ENCODE measurements at places on chromosomes 1 and 21. TPM values are rescaled to one million over a fixed set of nuclear protein-coding genes. Genes with fewer than 3 reads are reported as not detected.
A peak's percentile ranks its signal among the peaks of the same experiment; 100 is the strongest.

DNA sequence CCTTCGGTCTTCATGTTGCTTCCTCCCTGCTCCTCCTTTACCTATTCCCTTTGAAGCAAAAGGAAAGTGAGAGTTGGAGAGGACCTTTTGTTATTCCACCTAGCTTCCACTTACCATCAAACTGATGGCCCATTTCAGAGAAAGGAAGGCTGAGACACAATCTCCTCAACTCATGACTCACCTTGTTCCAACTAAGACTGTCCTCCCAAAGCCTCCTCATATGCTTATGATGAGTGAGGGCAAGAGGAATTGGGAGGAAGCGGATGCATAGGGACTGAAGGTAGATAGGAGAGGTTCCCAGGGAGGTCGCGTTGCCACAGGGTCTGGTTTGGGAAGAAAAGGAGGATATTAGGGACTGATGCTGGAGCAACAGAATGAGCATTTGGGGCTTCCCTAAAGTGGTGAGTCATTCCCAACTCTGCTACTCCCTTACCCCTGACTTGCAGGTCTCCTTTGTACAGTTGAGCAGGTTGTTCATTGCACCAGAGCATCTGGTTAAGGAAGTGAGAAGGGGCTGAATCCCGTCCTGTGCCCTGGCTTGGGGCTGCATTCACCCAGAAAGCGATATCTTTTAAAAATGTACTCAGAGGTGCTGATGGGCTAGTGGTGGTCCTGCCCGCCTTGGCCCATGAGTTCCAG, 35.0 kb downstream of the LGR6 start:
- H3K27ac ChIP-seq, result no peak overlapping the region
- no peak for DNase-seq
- peaks cover 18% of the 10 kb centered on the region for H3K4me1 ChIP-seq
- no peaks in the 10 kb centered on the region for H3K36me3 ChIP-seq
- no peak overlapping the region for H3K4me3 ChIP-seq

- H3K4me3 ChIP-seq, result no peak overlapping the region
- peaks cover 32% of the 10 kb centered on the region for H3K27me3 ChIP-seq
- H3K4me1 ChIP-seq, result no peaks in the 10 kb centered on the region
- no peak overlapping the region for H3K27ac ChIP-seq
- no peak for DNase-seq
- no peaks in the 10 kb centered on the region for H3K36me3 ChIP-seq
Observed at GRCh38 chr1:44437107-44437716, 32.2 kb downstream of the RNF220 start.

Gene CD160
- 3.9 TPM for total RNA-seq

DNA sequence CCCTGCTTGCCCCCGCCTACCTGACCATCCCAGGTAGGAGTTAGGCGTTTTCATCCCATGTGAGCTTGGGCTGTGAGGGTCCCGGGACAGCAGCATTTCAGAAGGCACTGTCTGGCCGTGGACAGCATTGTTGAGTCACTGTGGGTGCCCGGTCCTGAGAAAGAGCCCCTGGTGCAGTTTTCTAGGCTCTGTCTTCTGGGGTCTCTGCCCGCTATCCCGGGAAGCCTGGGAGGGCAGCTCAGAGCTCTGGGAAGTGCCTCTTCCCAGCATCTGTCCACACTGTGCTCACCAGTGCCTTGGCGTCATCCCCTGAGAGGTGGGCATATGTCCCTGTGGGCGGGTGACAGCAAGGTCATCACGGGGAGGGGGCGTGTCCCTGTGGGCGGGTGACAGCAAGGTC, 11.4 kb upstream of the ZNF669 start:
- H3K36me3 ChIP-seq, result peaks cover 5% of the 10 kb centered on the region
- H3K4me1 ChIP-seq, result peaks cover 5% of the 10 kb centered on the region
- H3K27ac ChIP-seq, result no peak overlapping the region
- H3K27me3 ChIP-seq, result peaks cover 20% of the 10 kb centered on the region
- no peak for DNase-seq

Gene XCL2
- 17.8 TPM for total RNA-seq

Gene CD1E
- total RNA-seq, result not detected

DNA sequence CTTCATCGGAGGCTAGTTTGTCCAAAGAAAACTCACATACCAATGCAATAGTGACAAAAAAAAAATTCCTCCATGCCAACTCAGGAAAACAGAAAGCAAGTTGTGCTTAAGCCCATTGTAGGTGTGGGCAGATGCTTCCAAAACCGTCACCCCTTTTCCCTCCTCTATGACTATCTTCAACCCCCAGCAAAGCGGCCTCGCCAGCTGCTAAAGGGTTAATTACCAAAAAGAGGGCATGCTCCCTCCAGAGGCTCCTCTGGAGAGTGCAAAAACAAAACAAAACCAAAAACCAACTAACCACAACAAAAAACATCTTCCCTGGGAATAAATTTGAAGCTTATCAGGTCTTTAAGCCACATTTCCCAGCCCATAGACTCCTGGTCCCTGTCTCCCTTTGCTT, 1.2 kb downstream of the LMOD1 start:
- H3K4me1 ChIP-seq, result peaks cover 13% of the 10 kb centered on the region
- H3K36me3 ChIP-seq, result no peaks in the 10 kb centered on the region
- no peak overlapping the region for H3K4me3 ChIP-seq
- no peak for DNase-seq
- H3K27me3 ChIP-seq, result peaks cover 53% of the 10 kb centered on the region

DNA sequence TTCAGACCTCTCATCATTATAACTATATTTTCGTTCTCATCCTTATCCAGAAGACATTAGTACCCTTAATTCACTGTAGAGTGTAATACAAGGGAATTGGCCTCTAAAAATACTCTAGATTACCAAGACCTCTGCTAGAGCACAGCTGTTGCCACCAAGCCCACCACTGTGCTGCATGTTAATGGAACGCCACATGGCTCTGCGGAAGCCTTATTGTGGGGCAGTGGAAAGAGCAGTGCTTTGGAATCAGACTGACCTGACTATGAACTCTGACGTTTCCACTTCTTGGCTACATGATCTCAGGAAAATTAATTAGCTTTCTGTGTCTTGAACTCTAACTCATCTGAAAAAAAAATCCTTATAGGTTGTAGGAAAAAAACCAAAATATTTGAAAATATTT, 222.1 kb downstream of the LMX1A start:
- H3K4me1 ChIP-seq, result no peaks in the 10 kb centered on the region
- H3K27ac ChIP-seq, result no peak overlapping the region
- peaks cover 5% of the 10 kb centered on the region for H3K27me3 ChIP-seq

DNA sequence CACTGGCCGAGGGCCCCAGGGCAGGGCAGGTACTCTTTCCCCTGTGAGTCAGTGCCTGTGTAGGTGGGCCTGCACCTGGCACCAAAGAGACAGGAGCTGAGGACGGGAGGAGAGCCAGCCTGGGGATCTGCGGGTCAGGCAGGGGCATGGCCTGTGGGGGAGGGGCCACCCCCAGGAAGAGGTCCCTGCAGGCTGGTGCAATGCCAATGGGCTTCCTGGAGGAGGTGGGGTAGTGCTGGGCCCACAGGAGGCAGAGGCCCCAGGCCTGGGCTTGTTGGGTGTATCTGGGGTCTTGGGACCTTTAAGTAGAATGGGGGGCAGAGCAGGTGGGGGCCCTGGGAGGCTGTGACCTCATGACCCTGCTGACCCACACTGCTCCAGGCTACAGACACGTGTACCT, 23.2 kb downstream of the PLCH2 start:
- no peak for DNase-seq
- no peak overlapping the region for H3K27ac ChIP-seq
- no peaks in the 10 kb centered on the region for H3K36me3 ChIP-seq
- H3K4me1 ChIP-seq, result peaks cover 25% of the 10 kb centered on the region
- H3K27me3 ChIP-seq, result no peaks in the 10 kb centered on the region

DNA sequence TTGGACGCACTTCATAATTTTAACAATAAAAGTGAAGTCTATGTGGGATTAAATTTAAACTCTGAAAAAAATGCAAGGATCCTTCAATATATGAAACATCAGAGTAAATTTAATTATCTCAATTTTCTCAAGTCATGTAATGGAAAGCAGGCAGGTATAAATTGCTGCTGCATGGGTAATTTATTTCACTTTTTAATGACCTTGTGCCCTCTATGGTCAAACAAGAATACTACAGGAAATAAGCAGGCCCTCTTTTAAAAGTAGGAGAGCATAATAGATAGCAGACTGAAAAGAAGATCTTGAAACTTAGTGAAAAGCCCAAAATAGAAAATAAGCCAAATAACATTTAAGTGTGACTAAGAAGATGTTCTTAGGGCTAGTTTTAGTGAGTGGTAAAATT, 22.9 kb downstream of the BCAS2 start:
- no peak overlapping the region for H3K27ac ChIP-seq
- H3K4me3 ChIP-seq, result no peak overlapping the region
- no peaks in the 10 kb centered on the region for H3K27me3 ChIP-seq
- peaks cover 6% of the 10 kb centered on the region for H3K36me3 ChIP-seq
- no peaks in the 10 kb centered on the region for H3K4me1 ChIP-seq

Gene GJA5
- not detected for total RNA-seq

Gene NCAM2
- not detected for total RNA-seq

Gene CD101
- total RNA-seq, result 1.4 TPM

Gene SLC41A1
- 16.7 TPM for total RNA-seq

- H3K27ac ChIP-seq, result no peak overlapping the region
- H3K4me3 ChIP-seq, result no peak overlapping the region
- H3K36me3 ChIP-seq, result peaks cover 3% of the 10 kb centered on the region
- peaks cover 2% of the 10 kb centered on the region for H3K27me3 ChIP-seq
- no peak for DNase-seq
Observed at GRCh38 chr1:150881331-150882070, 5.1 kb upstream of the ARNT start.

DNA sequence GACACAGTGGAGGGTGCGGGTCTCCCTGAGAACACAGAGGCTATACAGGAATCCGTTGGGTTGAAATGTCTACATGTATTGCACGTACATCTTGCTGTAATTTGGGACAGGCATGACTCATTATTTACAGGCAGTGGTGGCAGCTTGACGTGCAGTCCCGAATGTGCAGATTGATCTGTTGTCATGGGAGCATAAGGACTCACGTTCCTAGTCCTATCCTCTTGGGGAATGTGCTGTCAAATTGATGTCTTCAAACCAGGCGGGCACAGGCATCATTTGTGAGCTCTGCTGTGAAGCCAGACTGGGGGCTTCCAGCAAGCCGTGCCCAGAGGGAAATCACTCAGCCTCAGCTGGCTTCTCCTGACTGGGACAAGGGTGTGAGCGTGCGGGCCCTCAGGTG, 40.5 kb downstream of the S100B start:
- peaks cover 21% of the 10 kb centered on the region for H3K4me1 ChIP-seq
- H3K27me3 ChIP-seq, result no peaks in the 10 kb centered on the region
- no peak overlapping the region for H3K4me3 ChIP-seq
- DNase-seq, result peak; percentile 36
- H3K27ac ChIP-seq, result no peak overlapping the region

Gene RPTN
- not detected for total RNA-seq

DNA sequence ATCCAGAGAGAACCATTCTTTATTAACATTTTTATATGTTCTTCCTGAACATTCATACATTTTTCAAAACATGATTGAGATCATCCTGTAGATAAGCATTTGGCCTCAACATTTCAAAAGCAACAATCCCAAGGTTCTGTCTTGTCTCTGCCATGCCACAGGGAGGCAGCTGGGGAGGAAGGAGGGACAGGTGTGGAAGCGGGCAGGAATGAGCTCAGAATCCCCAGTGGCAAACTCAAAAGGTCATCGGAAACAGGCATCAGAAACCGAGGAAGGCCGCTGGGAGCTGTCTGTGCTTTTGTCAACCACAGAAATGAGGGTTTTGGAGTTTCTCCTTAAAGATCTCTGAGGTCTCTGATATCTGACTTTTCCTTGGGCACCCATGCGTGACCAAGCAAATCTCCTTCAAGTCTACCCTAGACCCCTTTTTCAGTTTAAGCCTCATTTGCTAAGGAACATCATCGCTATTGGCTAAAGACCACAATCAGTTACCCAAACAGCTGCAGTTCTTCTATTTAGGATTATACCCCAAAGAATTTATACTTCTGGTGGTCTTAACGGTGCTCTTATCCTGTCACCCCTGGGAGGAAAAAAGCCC, 34.0 kb downstream of the RASSF5 start:
- no peak overlapping the region for H3K27ac ChIP-seq
- no peaks in the 10 kb centered on the region for H3K36me3 ChIP-seq
- no peaks in the 10 kb centered on the region for H3K27me3 ChIP-seq
- H3K4me1 ChIP-seq, result peaks cover 13% of the 10 kb centered on the region

Gene CRP
- not detected for total RNA-seq

- no peaks in the 10 kb centered on the region for H3K36me3 ChIP-seq
- no peaks in the 10 kb centered on the region for H3K4me1 ChIP-seq
- no peak for DNase-seq
- no peaks in the 10 kb centered on the region for H3K27me3 ChIP-seq
- no peak overlapping the region for H3K27ac ChIP-seq
- H3K4me3 ChIP-seq, result no peak overlapping the region
Observed at GRCh38 chr1:239155466-239156091, 230.8 kb upstream of the CHRM3 start.

DNA sequence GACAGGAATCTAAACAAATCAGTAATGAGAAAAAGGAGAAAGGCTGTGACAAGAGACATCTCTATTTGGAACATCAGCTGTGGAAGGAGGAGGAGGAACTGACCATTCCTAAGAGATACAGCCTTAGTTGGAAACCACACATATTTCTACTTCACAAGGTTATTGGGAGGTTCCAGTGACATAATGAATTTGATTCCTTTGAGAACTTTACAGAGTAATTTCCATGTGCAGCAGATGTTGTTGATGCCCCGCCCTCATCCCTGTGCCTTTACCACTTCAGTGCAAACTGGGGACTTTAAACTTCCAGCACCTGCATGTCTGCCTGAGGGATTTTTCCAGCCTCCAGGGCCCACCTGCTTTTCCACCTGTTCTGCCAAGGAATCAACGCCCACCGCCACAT, 9.3 kb upstream of the ST6GALNAC5 start:
- H3K27me3 ChIP-seq, result peaks cover 15% of the 10 kb centered on the region
- DNase-seq, result no peak
- H3K4me1 ChIP-seq, result no peaks in the 10 kb centered on the region
- H3K27ac ChIP-seq, result no peak overlapping the region

DNA sequence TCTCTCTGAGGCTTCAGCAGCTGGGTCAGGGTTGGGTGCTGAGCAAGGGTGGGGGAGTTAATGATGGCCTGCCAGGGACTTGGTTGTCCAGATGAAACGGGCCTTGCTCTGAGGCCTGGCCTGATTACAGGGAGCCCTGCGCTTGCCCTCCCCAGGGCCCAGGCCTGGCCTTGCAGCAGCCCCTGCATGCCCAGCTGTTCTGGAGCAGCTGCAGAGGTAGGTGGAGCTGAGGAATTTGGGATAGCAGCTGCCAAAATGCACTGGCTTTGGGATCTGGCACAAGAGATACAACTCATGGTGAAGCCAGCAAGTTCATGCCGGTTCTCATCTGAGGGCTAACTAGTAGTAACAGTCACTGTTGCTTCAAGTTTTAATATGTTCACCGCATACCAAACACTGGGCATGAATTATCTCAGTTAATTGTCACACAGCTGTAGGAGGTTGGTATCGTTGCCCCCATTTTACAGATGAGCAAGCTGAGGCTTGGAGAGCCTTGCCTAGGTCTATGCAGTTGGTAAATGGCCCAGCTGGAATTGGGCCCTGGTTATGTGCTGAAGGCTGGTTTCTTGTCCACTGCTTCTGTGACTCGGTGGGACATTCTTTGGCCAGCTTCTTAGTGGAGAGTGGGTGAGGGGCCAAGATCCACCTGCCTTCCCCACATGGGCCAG, 7.3 kb upstream of the SERINC2 start:
- H3K4me1 ChIP-seq, result peaks cover 1% of the 10 kb centered on the region
- H3K27ac ChIP-seq, result no peak overlapping the region
- DNase-seq, result no peak
- H3K36me3 ChIP-seq, result no peaks in the 10 kb centered on the region
- H3K27me3 ChIP-seq, result peaks cover 13% of the 10 kb centered on the region

Data from activated CD8-positive, alpha-beta memory T cell treated with anti-CD3 and anti-CD28 coated beads, Interleukin-2, amount 10 ng/mL, durations not matched to agents 7 days and 5 days (primary cell).